ENCODE measurements at places on chromosomes 5 and 9.

GRCh38 chr5:69160651-69161050 lies 6.3 kb upstream of the CCNB1 start:
- DNase-seq = no peak

DNA sequence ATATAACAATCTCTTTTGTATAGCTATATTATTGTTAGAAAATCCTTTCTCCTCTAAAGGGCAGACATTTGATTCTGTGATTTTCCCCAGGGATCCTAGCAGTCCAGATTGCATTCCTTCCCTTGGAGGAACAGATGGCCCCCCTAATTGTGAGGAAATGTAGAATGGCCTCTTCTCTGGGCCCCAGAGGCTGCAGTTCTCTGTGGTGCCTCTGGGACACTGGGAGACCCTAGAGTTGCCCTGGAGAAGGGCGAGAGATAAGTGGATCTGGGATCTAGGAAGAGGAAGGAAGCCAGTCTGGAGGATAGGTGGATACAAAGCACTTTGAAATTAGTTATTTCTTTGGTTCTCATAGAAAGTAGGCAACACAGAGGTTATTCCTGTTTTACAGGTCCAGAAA lies 1.9 kb upstream of the HINT2 start:
- DNase-seq = no peak

DNA sequence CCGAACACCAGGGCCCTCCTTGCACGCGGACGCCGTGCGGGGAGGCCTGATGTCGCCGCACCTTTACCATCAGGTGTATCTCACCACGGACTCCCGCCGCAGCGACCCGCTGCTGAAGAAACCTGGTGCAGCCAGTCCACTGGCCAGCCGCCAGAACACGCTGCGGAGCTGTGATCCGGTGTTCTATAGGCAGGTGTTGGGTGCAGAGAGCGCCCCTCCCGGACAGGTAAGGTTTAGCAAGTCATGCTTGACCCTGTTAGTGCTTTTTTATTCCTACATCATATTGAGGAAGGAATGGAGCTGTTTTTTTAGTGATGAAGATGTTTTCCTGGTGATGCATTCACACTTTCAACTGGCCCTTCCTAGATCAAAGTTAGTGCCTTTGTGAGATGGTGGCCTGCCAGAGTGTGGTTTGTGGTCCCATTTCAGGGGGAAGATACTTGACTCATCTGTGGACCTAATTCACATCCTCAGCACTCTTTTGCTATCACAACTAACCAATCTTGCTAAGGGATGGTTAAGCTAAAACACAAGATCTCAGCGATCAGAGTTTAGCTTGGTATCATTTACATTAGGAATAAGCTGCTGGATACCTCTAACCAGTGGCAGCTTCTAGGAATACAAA lies 2.7 kb downstream of the PCDHGC3 start:
- no peak for DNase-seq

GRCh38 chr5:122447879-122448278 lies 135.8 kb downstream of the SNCAIP start:
- DNase-seq = no peak

DNA sequence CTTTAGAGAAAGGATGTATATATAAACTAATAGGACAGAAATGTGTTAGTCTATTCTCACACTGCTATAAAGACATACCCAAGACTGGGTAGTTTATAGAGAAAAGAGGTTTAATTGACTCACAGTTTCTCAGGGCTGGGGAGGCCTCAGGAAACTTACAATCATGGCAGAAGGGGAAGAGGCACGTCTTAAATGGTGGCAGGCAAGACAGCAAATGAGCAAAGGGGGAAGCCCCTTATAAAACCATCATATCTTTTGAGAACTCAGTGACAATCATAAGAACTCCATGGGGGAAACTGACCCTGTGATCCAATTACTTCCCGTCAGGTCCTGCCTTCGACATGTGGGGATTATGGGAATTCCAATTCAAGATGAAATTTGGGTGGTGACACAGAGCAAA lies 8.8 kb upstream of the RICTOR start:
- no peak for DNase-seq

DNA sequence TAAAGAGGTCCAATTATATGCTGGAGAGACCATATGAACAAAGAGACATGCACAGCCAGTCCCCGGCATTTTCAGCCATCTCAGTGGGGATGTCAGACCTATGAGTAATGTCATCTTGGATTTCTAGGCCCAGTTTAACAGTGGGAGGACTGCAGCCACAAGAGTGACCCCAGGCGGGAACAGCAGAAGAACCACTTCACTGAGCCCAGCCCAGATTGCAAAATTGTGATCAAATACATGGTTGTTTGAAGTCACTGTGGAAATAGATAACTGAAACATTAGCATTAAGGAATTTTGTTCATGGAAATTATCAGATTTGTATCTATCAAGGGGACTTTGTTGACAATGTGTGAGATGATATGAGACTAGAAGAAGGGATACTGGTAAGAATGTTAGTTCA lies 42.1 kb upstream of the C9orf57 start:
- no peak for DNase-seq

DNA sequence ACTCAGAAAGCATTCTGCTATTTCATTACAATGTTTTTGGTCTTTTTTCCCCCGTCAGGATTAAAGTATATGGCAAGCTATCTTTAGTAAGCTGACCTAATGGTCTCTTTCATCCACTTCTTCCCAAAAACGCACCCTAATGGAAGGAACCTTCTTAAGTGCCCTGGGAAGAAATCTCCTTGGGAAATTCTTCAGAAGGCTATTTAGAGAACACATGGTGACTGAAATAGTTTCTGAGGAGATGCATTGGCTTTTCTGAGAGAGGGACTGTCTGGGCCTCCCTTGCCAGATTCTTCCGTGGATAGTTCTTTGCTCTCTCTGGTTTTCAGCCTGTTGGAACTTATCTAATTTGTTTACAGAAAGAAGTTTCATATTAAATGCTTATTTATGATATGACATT lies 524.1 kb upstream of the MEF2C start:
- DNase-seq = no peak

GRCh38 chr5:78627766-78628165 lies 20.8 kb downstream of the LHFPL2 start:
- DNase-seq = no peak

GRCh38 chr5:105392710-105393149 lies 1830.1 kb upstream of the NUDT12 start:
- DNase-seq = no peak

- DNase-seq = no peak
Observed at GRCh38 chr9:23314247-23314646, 511.8 kb downstream of the ELAVL2 start.

DNA sequence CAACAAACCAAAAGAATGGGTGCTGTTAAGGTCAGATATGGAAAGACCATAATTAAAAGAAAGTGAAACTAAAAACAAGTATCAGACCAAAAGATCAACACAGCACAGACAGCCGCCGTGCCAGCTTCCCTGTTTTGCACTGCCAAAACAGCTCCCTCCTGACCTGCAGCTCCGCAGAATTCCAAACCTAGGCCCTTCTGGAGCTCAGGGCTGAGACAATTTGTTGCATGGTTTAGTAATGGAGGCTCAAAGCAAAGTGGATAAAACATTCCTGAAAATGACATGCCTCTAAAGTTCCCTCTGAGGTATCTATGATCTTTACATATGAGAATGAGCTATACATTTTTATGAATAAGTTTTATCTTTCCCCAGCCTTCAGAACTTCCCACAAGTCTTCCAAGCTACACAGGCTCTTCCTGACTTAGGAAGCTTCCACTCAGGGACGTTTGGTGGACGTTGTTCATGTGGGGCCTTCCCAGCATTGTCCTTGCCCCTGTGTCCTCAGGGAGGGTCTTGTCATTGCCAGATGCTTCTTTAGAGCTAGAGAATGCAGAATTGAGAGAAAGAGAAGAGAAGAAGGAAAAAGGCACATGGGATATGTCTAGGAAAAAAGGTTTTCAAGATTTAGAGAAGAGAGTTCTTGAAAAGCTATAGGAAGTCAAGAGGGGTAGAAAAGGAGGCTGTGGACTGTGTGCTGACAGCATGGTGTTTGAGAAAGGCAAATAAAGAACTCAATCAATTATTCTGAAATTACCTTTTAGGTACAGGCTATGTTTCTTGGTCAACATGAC lies 28.4 kb upstream of the SSBP2 start:
- DNase-seq = no peak

GRCh38 chr5:172347496-172348052 lies 64.0 kb upstream of the UBTD2 start:
- DNase-seq = no peak

DNA sequence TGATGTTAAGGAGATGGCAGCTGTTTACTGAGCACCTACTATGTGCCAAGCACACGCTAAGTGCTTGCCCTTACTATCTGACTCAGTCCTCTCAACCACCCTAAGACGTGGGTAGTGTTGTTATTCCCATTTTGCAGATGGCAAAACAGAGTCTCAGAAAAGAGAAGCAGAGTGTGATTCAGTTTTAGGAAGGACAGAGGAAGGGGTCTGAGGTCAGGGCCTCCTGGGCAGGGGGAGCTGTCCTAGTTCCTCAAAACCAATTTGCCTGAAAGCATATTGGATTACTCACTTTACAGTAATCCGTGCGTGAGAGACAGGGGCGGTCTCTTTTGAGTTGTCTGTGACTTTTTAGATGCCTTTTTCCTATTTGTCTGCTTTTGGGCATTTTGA lies 23.2 kb downstream of the DNM1 start:
- DNase-seq = no peak

GRCh38 chr5:11037080-11037479 lies 276.0 kb upstream of the DAP start:
- no peak for DNase-seq

- no peak for DNase-seq
Observed at GRCh38 chr9:115109486-115109885, 8.5 kb downstream of the TNC start.

DNA sequence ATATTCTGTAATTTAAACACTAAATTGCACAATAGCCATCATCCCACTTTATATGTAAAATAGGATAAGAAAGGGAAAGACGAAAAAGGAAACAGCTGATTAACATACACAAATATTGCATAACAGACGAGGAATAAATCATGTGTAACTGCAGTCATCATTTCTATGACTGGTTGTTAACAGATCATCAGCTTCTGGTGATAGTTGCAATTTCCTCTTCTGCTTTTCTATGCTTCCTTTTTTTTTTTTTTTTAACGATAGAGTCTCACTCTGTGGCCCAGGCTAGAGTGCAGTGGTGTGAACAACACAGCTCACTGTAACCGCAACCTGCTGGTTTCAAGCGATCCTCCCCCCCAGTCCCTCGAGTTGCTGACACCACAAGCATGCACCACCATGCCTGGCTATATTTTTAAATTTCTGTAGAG lies 22.5 kb upstream of the JAKMIP2 start:
- no peak for DNase-seq

- DNase-seq = no peak
Observed at GRCh38 chr5:59608745-59609144, 284.8 kb downstream of the PDE4D start.

DNA sequence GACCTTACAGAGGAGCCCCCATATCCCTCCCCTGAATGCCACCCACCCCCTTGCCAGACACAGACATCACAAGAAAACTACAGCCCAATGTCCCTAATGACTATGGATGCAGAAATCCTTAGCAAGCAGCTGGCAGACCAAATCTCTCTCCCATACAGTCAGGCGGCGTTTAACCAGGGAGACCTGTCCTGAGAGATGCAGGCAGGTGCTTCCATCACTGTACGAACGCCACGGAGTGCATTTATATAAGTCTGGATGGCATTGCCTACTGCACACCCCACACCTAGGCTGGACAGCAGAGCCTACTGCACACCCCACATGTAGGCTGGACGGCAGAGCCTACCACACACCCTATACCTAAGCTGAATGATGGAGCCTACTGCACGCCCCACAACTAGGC lies 34.4 kb upstream of the SARDH start:
- no peak for DNase-seq

- no peak for DNase-seq
Observed at GRCh38 chr5:132386644-132387286, 17.3 kb downstream of the SLC22A5 start.

DNA sequence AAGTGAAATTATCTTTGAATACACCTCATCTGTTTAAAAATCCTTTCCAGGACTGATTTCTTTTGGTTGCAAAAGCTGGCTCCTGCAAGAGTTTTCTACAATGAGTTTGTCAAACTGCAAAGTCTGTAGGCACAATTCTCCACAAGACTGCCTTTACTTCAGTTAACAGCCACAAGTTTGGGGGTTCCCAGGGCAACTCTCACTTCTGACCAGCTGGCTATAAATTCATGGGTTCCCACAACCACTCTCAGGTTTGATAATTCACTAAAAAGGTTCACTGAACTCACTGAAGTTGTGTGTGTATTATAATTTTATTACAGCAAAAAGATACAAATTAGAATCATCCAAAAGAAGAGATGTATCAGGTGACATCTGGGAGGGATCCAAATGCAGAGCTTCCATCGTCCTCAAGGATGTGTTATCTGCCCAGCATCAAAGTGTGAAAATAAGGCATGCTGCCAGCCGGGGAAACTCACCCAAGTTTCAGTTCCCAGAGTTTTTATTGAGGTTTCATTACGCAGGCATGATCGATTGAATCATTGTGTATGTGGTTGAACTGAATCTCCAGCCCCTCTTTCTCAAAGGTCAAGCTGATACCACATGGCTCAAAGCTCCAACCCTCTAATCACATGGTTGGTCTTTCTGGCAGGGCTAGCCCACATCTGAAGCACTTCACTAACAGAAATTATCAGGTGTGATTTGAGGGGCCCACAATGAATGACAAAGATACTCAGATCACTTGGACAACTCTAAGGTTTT lies 19.0 kb upstream of the PSIP1 start:
- DNase-seq = no peak

DNA sequence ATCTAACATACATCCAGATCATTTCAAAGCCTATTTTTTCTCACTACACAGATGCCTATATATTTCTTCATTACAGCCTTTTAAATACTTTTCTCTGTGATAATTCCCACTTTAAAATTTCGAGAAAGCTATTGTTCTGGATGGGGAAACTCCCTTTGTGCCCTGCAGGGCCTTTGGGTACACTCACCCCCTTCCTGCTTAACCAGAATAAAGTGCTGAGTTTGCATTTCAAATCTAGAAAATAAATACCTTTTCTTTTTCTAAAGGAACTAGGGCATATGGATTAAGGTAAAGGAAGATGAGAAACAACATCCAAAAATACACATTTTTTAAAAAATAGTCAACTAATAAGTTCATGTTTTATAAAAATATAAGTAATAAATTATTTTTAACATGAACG lies 323.9 kb downstream of the ADGRV1 start:
- no peak for DNase-seq

All from smooth muscle cell of the brain vasculature (primary cell).